ENCODE measurements at places on chromosomes 1 and 21. TPM values are rescaled to one million over a fixed set of nuclear protein-coding genes. Genes with fewer than 3 reads are reported as not detected.

The IL20 gene
- total RNA-seq = not detected

The RNASEL gene
- 7.5 TPM for total RNA-seq

The DMRTA2 gene
- total RNA-seq = not detected

The FYB2 gene
- total RNA-seq = 15.5 TPM

The SPATA1 gene
- 0.90 TPM for total RNA-seq

The GPBP1L1 gene
- 115 TPM for total RNA-seq

The RAB3B gene
- 23.1 TPM for total RNA-seq

GRCh38 chr1:31795801-31796621 lies 19.8 kb downstream of the SPOCD1 start:
- no peak overlapping the region for H3K27ac ChIP-seq
- no peaks in the 10 kb centered on the region for H3K27me3 ChIP-seq
- H3K36me3 ChIP-seq = no peaks in the 10 kb centered on the region
- peak; percentile 54 for DNase-seq

GRCh38 chr1:157274698-157275534 lies 136.7 kb upstream of the ETV3 start:
- peak overlapping the region; percentile 39 for H3K27ac ChIP-seq
- DNase-seq = peak; percentile 16
- H3K4me3 ChIP-seq = no peak overlapping the region
- H3K27me3 ChIP-seq = no peaks in the 10 kb centered on the region
- H3K4me1 ChIP-seq = peaks cover 37% of the 10 kb centered on the region

GRCh38 chr1:170290276-170290675 lies 144.5 kb downstream of the NTMT2 start:
- H3K36me3 ChIP-seq = no peaks in the 10 kb centered on the region
- no peak overlapping the region for H3K27ac ChIP-seq
- H3K4me3 ChIP-seq = no peak overlapping the region
- no peaks in the 10 kb centered on the region for H3K27me3 ChIP-seq
- no peak for DNase-seq

DNA sequence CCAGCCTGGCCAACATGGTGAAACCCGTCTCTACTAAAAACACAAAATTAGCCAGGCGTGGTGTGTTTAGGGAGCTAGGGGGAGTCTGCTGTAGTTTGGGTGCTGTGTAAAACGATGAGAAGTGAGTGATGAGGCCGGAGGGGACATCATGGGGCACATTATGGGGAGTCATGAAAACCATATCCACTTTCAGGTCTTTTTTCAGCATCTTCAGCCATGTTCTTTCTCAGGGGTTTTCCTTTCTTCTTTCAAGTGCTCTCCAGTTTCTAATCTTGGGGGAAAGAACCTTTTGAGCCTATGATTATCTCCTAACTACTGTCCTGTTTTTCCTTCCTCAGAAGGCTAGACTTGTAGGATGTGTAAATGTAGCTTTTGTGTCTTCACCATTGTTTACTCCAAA lies 14.4 kb downstream of the KDM4A start:
- no peak overlapping the region for H3K27ac ChIP-seq
- no peaks in the 10 kb centered on the region for H3K4me1 ChIP-seq
- H3K27me3 ChIP-seq = no peaks in the 10 kb centered on the region
- no peak overlapping the region for H3K4me3 ChIP-seq
- H3K36me3 ChIP-seq = peaks cover 6% of the 10 kb centered on the region
- DNase-seq = no peak

DNA sequence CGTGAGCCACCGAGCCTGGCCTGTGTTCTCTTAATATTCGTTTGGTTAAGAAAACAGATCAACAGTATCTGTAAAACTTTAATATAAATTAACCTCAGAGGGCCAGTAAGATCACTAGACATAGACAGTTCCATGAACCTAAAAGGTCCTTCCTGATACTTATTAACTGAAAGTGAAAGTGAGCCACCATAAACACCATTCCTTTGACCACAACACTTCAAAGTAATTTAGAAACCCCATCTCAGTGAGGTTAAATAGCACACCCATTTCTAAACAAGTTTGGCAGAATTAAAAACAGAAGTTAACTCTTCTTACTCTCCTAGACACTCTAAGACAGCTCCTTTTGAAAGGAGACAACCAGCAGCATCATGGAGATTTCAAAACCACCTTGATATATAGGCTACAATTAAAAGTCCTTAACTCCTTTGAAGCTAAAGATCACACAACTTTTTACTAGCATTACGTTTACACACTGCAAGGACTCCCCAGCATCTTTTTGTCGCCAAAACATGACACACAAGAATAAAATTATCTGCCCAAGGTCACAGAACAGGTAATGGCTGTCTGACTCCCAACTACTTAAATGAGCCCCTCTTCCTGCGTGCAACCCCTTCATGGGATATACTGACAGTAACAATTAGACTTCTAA lies 2.2 kb downstream of the RNF19B start:
- H3K4me1 ChIP-seq = peaks cover 11% of the 10 kb centered on the region
- DNase-seq = no peak
- no peak overlapping the region for H3K27ac ChIP-seq

DNA sequence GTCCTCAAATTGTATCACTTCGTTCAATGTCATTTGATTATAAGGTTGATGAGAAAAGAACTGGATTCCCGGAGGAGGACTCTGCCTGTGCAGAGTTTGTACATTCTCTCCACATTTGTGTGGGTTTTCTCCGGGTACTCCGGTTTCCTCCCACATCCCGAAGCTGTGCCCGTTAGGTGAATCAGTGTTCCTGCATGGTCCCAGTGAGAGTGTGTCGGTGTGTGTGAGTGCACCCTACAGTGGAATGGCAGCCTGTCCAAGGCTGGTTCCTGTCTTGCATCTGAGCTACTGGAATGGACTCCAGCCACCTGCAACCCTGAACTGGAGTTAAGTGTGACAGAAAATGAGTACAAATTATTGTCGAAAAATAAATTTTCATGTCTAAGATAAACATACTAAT lies 92.2 kb upstream of the KCTD3 start:
- no peak overlapping the region for H3K27ac ChIP-seq
- H3K4me3 ChIP-seq = no peak overlapping the region
- H3K4me1 ChIP-seq = no peaks in the 10 kb centered on the region
- no peaks in the 10 kb centered on the region for H3K27me3 ChIP-seq
- DNase-seq = no peak

- H3K36me3 ChIP-seq = no peaks in the 10 kb centered on the region
- no peak for DNase-seq
- no peak overlapping the region for H3K27ac ChIP-seq
- H3K4me1 ChIP-seq = no peaks in the 10 kb centered on the region
- H3K4me3 ChIP-seq = no peak overlapping the region
Measured at GRCh38 chr21:34825948-34826548, 157.3 kb downstream of the CLIC6 start.

- no peaks in the 10 kb centered on the region for H3K27me3 ChIP-seq
- H3K4me1 ChIP-seq = no peaks in the 10 kb centered on the region
- DNase-seq = no peak
- H3K4me3 ChIP-seq = no peak overlapping the region
Measured at GRCh38 chr1:33460144-33460543, 12.3 kb upstream of the ZSCAN20 start.

GRCh38 chr1:151058692-151059091 lies 730 bp downstream of the CDC42SE1 start:
- peak overlapping the region; percentile 100 for H3K27ac ChIP-seq
- H3K4me3 ChIP-seq = peak overlapping the region; percentile 99
- DNase-seq = peak; percentile 72
- no peaks in the 10 kb centered on the region for H3K27me3 ChIP-seq
- no peaks in the 10 kb centered on the region for H3K36me3 ChIP-seq
- H3K4me1 ChIP-seq = peaks cover 37% of the 10 kb centered on the region

GRCh38 chr1:235624721-235625333 lies 24.8 kb downstream of the GNG4 start:
- no peak for DNase-seq
- no peaks in the 10 kb centered on the region for H3K27me3 ChIP-seq
- H3K27ac ChIP-seq = no peak overlapping the region

GRCh38 chr1:31617218-31617915 lies at the start of gene HCRTR1:
TSS of gene HCRTR1 (plus strand) at chr1:31617689. CDS start at chr1:31619193, 1,504 bp downstream.
- H3K4me3 ChIP-seq = peak within 1 kb of the TSS; percentile 82
- H3K4me1 ChIP-seq = no peaks in the 10 kb centered on the region
- H3K27me3 ChIP-seq = peaks cover 10% of the 10 kb centered on the region
- DNase-seq = peak; percentile 3
- H3K36me3 ChIP-seq = no peaks in the 10 kb centered on the region

GRCh38 chr1:44263568-44264450 lies 50.5 kb downstream of the DMAP1 start:
- H3K27me3 ChIP-seq = no peaks in the 10 kb centered on the region
- DNase-seq = no peak
- no peaks in the 10 kb centered on the region for H3K36me3 ChIP-seq
- H3K4me3 ChIP-seq = no peak overlapping the region
- peaks cover 26% of the 10 kb centered on the region for H3K4me1 ChIP-seq
- H3K27ac ChIP-seq = no peak overlapping the region

DNA sequence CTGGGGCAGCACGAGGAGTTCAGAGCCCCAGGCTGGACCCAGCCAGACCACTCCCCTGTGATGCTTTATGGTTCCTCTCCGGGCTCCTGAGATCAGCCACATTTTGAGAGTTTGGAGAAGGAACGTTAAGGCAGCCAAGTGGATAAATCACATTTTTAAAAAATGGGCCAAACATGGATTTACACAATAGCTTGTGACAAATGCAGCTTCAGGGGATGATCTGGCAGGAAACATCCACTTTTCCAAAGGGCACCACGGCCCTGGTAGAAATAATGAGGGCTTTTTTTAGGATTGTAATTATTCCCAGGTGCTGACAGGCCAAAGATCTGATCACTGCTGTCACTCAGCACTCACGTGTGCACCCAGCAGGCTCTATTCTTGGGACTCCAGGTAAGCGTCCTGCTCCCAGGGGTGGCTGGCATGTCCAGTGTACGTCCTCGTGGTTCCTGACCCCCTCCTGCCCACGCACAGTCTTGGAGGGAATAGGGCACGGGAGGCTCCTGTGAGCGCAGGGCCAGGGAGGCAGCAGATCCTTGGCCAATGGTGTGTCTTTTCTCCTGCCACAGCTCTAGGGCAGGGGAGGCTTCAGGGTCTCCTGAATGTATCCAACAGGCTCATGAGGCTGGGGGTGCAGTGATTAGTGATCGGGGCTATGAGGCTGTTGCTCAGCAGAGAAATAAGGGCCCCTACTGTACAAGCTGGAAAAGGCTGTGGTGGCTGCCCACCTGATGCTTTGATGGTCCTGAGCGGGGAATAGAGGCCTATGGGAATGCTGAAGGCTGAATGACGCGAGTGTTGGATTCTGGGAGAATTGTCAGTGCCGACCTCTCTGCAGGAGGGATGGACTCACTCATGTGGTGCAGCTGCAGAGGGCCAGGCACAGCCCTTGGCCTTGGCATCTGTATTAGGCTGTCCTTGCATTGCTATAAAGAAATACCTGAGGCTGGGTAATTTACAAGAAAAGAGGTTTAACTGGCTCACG lies 415.7 kb downstream of the PTPRU start:
- no peak overlapping the region for H3K27ac ChIP-seq
- no peak overlapping the region for H3K4me3 ChIP-seq
- H3K4me1 ChIP-seq = no peaks in the 10 kb centered on the region
- no peak for DNase-seq
- peaks cover 5% of the 10 kb centered on the region for H3K27me3 ChIP-seq

DNA sequence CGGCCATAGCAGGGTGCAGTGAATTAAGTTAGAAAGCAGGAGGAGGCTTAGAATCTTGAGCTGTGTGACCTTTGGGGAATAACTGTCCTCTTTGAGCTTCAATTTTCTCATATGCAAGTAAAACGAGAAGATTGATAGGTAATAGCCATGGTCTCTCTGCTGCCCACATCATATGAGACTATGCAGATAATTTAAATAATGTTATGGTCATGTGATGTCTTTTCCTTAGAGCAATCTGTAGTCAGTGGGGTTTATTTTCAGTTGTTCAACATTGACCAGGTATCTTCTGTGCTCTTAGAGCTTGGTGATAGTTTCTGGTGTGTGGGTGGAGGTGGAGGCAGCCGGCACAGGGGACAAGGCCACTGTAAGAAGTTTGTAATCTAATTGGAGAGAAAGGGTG lies 537.1 kb downstream of the KIF26B start:
- H3K4me1 ChIP-seq = no peaks in the 10 kb centered on the region
- no peak for DNase-seq
- no peaks in the 10 kb centered on the region for H3K36me3 ChIP-seq
- no peaks in the 10 kb centered on the region for H3K27me3 ChIP-seq
- no peak overlapping the region for H3K27ac ChIP-seq

DNA sequence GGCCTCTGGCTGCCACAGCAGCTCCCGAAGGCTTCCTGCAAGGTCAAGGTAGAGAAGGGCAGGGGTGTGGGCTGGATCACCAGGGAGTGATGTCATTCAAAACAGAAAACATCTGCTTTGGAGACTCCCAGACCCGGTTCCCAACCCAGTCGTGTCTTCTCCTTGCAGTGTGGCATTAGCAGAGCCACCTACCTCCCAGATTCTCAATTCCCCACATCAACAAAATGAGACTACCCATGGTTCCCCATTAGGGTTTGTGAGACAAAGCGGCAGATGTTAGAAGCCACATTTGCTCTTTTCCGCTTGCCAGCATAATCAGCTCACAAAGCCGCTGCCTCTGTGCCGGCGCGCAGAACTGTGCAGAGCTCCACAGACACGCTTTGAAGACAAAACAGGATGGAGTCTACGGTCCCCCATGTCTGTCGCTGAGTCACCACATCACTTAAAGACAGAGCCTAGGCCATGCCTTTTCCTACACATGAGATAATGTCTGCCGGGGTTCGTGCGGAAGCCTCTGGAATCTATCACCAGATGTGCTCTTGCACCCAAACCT lies 12.5 kb downstream of the KIF17 start:
- H3K36me3 ChIP-seq = no peaks in the 10 kb centered on the region
- H3K4me3 ChIP-seq = no peak overlapping the region
- H3K4me1 ChIP-seq = no peaks in the 10 kb centered on the region
- no peak for DNase-seq
- H3K27me3 ChIP-seq = no peaks in the 10 kb centered on the region

DNA sequence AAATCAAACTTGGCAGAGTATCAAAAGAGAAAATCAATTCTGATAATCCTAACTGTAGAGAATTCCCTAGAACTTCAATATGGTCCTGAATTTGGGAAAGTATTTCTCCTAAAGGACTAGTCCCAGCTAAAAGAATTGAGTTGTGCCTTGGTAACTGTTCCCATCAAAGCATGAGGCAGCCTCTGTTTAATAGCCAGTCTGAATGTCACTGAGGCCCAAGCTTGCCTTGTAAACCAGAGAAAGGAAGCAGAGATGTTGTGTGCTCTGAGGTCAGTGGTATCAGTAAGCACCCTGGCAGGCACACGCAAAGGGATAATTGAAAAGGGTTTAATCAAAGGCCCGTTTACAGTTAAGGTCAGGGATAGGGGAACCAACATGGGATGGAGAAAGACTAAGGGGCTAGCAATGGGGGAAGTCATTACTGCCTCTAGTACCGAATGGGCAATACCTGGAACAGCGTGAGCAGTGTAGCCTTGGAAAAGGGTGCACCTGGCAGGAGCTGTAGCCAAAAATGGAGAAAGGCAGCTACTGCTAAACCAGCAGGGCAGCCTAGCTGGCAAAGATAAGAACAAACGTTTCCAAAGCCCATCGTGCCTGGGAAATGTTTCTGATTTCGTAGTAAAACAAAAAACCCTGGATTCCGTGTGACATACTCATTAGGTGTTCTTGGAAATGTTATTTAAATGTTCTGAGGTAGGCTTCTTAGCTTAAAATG lies 635.5 kb downstream of the PLPP3 start:
- no peaks in the 10 kb centered on the region for H3K4me1 ChIP-seq
- DNase-seq = no peak
- H3K36me3 ChIP-seq = no peaks in the 10 kb centered on the region
- H3K4me3 ChIP-seq = no peak overlapping the region

Data from hepatocyte (in vitro differentiated cells).